Activated naive CD8-positive, alpha-beta T cell treated with anti-CD3 and anti-CD28 coated beads, Interleukin-2, amount 10 ng/mL, durations not matched to agents 7 days and 5 days (primary cell): ENCODE measurements at places on chromosomes 13 and 19.

DNA sequence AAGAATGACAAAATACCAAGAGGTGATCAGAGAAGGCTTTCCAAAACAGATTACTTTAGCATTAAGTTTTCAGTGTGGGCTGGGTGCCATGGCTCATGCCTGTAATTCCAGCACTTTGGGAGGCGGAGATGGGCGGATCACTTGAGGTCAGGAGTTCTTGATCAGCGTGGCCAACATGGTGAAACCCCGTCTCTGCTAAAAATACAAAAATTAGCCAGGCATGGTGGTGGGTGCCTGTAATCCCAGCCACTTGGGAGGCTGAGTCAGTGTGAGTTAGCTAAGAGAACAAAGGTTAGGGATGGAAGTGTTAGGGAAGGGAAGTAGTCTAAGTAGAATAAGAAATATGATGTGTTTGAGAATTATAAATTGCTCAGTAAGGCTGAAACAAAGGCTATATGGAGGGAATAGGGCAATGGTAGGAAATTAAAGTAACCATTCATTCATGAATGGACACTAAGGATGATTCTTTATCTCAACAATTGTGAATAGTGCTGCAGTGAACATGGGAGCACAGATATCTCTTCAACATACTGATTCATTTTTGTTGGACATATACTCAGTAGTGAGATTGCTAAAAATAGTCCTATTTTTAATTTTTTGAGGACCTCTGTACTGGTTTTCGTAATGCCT is 3.9 kb upstream of the RCBTB2 start:
- no peak for DNase-seq

GRCh38 chr19:16620018-16620417 is 8.0 kb downstream of the MED26 start:
- no peak for DNase-seq

GRCh38 chr19:27751044-27751391 is 1461.9 kb downstream of the UQCRFS1 start:
- DNase-seq = no peak

DNA sequence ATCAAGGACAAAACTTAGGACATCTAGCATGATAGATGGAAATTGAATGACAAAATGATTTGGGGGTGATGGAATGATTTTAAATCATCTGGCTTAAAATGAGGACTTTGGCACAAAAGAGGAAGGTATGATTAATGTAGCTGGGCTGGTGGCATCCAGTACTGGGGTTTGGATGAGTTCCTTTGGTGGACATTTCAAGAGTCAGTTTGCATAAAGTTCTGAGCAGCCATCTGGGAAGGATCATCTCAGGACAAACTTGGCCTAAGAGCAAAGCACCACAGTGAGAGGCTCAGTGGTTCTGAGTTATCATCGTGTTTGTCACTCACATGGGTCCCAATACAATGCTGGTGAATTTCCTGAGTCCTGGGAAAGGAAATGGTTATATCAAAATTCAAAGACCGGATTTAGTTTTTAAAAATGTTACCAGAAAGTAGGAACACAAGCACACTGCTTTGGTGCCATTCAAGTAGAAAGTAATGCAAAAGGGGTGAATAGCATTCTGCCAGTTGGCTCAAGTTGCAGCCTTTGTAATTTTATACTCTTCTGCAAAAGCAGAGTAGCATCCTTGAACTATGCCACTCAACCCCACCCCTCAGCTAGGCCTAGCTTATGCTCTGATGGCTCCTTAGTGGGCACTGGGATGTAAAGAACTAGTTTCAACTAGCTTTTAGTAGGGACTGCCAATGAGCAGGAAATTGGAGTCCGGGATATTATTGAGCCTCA is 219.0 kb downstream of the COG6 start:
- DNase-seq = no peak

DNA sequence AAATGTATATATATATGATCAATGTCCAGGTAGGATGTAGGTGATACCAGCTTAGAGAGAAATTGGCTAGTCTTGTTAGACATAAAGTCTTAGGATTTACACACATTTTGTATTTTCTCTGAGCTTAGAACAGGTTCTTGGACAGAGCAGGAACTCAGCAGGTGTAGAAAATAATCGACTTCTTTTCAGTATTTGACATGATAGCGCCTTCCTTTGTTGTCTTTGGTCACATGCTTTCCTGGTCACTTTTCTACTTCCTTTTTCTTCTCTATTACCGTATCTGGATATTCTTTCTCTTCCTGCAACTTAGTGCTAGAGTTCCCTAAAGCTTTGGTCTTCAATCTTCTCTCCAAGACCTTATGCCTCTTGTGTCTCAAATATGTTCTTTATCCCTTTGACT is 107.4 kb downstream of the LRCH1 start:
- DNase-seq = no peak

GRCh38 chr13:20291037-20291436 is 58.9 kb upstream of the GJB6 start:
- no peak for DNase-seq

DNA sequence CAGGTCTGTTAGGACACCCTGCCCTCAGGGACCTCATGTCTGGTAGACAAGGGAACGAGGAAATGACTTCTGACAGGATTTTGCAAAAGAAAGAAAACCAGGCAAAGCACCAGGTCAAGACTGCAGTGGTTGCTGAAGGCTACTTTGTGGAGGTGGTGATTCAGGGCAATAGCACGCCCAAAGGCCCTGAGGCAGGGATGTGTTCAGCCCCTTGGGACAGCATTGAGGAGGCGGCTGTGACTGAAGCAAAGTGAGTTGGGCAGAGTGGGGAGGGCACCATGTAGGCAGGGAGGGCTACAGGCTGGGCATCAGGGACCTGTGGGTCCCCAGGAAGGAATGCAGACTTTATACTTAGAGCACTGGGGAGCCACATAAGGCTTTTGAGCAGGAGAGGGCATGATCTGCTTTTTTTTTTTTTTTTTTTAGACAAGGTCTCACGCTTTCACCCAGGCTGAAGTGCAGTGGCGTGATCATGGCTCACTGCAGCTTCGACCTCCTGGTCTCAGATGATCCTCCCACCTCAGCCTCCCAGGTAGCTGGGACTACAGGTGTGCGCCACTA is 10.8 kb upstream of the HOMER3 start:
- DNase-seq = no peak

GRCh38 chr19:47067215-47067847 is 18.9 kb upstream of the TMEM160 start:
- DNase-seq = no peak

- no peak for DNase-seq
These were observed 617.0 kb downstream of the UQCRFS1 start for GRCh38 chr19:28595722-28596480.

DNA sequence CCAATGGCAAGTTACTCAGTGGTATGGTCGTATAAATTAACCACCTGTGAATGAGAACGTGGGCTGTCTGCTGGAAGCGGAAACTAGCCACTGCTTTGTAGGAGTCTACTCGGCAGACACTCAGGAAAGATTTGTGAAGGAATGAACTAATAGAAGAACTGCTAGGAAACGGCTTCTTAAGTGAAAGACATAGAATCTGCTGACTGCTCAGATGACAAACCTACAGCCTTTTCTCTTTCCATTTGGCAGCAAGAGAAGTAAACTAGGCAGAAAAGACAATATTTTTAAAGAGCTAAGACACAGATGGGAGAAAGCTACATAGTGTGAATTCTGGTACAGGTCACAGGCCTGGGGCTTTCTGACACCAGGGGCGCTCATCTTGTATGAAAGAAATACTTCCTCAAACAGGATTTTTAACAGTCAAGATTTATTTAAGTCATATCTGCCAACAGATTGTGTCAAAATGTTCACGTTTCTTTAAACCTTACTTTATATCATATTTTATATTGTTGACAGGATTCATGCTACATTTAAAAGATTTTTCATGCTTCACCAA is 78.4 kb downstream of the MIPEP start:
- DNase-seq = no peak

- no peak for DNase-seq
These were observed 63.4 kb upstream of the LRCH1 start for GRCh38 chr13:46489586-46490023.

- no peak for DNase-seq
These were observed 127.4 kb downstream of the SLITRK5 start for GRCh38 chr13:87798536-87798935.

GRCh38 chr13:90839061-90839460 is 508.4 kb upstream of the MIR17HG start:
- DNase-seq = no peak

GRCh38 chr19:17104679-17105078 is 29.1 kb downstream of the MYO9B start:
- no peak for DNase-seq

GRCh38 chr13:56314765-56315164 is 826.0 kb upstream of the PRR20A start:
- DNase-seq = no peak

- no peak for DNase-seq
These were observed 7.8 kb downstream of the LILRA5 start for GRCh38 chr19:54305141-54305540.

GRCh38 chr13:31001647-31002046 is 69.2 kb downstream of the TEX26 start:
- DNase-seq = no peak

GRCh38 chr19:29674374-29675119 is 9.3 kb downstream of the PLEKHF1 start:
- peak; percentile 23 for DNase-seq

DNA sequence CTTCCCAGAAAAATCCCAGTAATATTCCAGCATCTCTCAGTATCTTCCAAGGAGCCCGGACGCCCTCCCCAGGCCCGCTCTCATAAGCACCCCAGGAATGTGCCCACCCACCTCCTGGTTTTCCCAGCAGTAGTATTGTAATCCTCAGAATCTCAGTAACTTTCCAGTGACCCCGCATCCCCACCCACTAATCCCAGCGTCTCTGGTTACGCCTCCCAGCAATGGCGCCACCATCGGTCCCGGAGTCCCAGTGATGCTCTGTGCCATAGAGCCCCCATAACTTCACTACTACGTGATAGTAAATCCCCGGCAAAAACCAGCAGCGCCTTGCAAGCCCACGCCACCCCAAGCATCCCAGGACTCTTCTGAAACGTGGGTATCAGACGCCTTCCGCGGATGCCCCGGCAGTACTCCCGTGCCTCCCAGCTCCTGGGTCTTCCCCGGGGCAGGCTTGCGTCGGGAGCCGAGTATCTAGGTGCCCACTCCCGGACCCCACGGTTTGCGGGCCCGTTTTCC is 928 bp upstream of the PNPLA6 start:
- DNase-seq = no peak

GRCh38 chr13:113489171-113489548 is 1.4 kb downstream of the DCUN1D2 start:
- no peak for DNase-seq

DNA sequence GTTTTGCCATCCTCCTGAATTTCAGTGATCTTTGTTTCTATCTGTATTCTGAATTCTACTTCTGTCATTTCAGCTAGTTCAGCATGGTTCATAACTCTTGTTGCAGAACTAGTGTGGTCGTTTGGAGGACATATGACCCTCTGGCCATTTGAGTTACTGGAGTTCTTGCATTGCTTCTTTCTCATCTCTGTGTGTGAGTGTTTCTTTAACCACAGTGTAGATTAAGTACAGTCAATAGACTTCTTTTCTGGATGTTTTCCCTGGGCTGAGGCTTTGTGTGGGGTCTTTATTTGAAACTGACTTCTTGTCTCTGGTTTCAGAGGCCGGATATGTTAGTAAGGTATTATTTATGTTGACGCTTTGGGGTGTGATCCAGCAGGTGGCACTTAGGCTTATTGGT is 14.7 kb downstream of the IGFL2 start:
- DNase-seq = no peak

GRCh38 chr13:40569024-40569350 is 97.5 kb downstream of the FOXO1 start:
- DNase-seq = no peak

DNA sequence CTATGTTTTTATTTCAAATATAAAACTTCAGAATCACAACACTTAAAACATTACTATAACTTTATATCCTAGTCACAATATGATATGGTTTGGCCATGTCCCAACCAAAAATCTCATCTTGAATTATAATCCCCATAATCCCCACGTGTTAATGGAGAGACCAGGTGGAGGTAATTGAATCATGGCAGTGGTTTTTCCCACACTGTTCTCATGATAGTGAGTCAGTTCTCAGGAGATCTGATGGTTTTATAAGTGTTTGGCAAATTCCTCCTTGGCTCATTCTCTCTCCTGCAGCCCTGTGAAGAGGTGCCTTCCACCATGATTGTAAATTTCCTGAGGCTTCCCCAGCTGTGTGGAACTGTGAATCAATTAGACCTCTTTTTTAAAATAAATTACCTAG is 307.6 kb downstream of the SPRY2 start:
- no peak for DNase-seq
